Esophagus squamous epithelium (tissue), 5 donors: ENCODE measurements at places on chromosomes 7 and 10.

DNA sequence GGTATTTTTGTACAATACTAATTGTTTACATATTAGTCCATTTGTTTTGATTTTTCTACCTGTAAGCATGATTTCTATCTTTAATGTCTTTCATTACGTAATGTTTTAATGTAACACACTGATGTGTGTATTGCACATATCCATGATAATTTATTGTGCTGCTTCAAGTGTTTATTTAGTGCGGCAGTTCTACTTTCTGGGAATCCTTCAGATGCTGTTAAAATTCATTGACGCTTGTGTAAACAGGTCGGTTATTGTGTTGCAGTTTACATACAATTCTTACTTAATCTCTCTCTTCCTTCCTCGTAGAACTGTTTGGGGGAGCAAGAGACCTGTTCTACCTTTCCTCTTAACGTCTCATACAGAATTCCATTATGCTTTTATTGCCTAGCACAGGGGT is 6.9 kb downstream of the TMEM60 start:
- DNase-seq: no peak

DNA sequence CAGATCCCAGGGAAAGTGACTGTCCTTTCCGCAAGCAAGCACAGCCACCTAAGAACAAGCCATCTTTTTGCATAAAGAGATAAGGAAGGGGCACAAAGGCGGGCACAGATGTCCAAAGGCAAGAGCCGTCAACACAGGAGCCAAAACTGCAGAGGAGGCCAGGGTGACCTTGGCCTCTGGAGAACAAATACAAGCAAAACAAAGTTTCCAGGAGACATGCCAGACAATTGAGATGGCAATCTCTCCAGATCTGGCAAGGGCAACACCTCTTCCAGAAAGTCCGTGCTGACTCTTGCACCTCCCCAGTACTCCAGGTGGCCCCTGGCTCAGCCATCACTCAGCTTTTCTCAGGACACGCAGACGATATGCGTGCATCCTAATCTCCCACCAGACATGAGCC is 58.2 kb downstream of the TEX36 start:
- DNase-seq: no peak

DNA sequence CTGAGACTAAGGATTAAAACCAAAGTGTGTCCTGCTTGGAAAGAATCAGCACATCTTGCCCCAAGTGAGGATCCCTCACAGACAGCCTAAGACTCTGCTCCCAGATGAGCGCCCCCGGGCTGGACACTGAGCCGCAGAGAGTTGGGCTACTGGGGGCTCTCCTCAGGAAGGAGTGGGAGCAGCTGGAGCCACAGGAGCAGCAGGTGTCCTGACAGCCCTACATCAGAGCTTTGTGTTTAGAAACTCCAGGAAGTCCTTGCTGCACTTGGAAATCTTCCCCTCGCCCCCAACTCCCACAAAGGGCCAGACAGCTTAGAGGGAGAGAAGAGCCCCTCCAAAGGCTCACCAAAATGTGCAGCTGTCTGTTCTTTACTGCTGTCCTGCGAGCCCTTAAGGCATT is 172.2 kb downstream of the HERPUD2 start:
- DNase-seq: no peak

DNA sequence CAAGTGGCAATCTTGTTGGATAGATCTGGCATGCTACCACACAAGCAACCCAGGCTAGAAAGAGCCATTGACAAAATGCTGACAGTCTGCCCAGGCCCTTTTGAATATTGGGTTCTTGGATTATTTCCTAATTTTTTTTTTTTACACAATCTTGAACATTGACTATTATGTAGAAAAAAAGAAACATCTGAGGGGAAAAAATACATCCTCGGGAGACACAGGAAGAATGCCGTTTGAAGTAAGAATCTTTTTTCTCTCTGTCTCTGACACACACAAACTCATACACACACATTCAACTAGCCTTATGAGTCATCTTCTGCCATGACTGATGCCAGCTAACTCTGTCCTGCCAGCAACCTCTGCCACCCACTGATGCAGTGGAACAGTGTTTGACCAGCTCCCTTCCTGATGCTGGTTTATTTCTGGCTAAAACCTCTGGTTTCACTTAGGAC is 47.2 kb downstream of the SORBS1 start:
- no peak for DNase-seq

GRCh38 chr10:132021046-132021445 is 39.3 kb upstream of the BNIP3 start:
- DNase-seq: no peak
